Fibroblast of lung (primary cell): ENCODE measurements at places on chromosomes 11 and 22. TPM values are rescaled to one million over a fixed set of nuclear protein-coding genes. Genes with fewer than 3 reads are reported as not detected.

GRCh38 chr22:29209624-29209929 lies 3.9 kb downstream of the EMID1 start:
- H3K27me3 ChIP-seq = peaks cover 33% of the 10 kb centered on the region
- no peaks in the 10 kb centered on the region for H3K36me3 ChIP-seq
- H3K4me1 ChIP-seq = no peaks in the 10 kb centered on the region

- H3K4me3 ChIP-seq = peak overlapping the region; percentile 71
- H3K27ac ChIP-seq = peak overlapping the region; percentile 98
- peaks cover 2% of the 10 kb centered on the region for H3K36me3 ChIP-seq
- peak; percentile 44 for DNase-seq
Observed at GRCh38 chr11:34050581-34051348, 766 bp upstream of the CAPRIN1 start.

- H3K4me1 ChIP-seq = peaks cover 20% of the 10 kb centered on the region
- H3K36me3 ChIP-seq = no peaks in the 10 kb centered on the region
- H3K27ac ChIP-seq = peak overlapping the region; percentile 46
- H3K4me3 ChIP-seq = peak overlapping the region; percentile 21
Observed at GRCh38 chr22:35894937-35895708, 133.5 kb downstream of the RBFOX2 start.

DNA sequence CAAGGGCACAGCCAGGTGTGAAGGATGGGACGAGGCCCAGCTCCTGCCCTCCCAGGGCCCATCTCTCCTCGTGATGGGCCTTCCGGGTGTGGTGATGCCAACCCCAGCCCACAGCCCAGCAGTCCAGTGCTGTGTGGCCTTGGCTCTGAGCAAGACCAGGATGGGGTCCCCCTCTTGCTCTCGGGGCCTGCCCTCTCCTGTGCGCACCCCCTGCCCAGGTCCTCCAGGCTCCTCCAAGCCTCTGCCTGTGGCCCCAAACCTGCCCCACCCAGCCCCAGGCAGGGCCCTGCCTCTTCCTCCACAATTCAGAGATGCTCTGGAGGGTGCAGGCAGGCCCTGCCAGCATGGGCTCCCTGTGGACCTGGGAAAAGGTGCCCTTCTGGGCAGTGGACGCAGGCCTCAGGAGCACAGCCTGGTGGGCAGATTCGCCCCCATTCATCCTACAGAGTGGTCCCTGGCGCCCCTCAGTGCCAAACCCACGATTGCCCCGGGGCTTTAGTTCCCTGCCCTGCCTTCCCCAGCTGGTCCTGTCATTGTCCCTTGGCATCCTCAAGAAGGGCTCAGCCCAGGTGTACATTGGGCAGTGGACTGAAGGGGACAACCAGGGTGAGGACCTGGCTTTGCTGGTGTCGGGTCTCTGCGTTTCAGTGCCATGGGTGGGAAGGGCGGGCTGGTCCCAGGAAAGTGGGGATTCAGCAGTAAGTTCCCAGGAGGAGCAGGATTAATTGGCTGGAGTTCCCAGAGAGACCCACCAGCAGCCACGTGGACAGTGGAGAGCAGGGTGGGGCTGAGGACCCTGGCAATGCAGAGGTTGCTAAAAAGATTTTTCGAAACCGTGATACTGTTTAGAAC lies 19.8 kb downstream of the EIF1AD start:
- H3K4me3 ChIP-seq = no peak overlapping the region
- no peak overlapping the region for H3K27ac ChIP-seq
- H3K36me3 ChIP-seq = peaks cover 10% of the 10 kb centered on the region
- H3K27me3 ChIP-seq = no peaks in the 10 kb centered on the region
- no peaks in the 10 kb centered on the region for H3K4me1 ChIP-seq

- DNase-seq = no peak
- no peaks in the 10 kb centered on the region for H3K4me1 ChIP-seq
- H3K4me3 ChIP-seq = no peak overlapping the region
- no peaks in the 10 kb centered on the region for H3K36me3 ChIP-seq
Observed at GRCh38 chr22:45628515-45628914, 43.1 kb upstream of the ATXN10 start.

GRCh38 chr22:31578171-31578570 lies 81.8 kb downstream of the SFI1 start:
- no peak overlapping the region for H3K27ac ChIP-seq
- H3K4me3 ChIP-seq = no peak overlapping the region
- H3K36me3 ChIP-seq = peaks cover 2% of the 10 kb centered on the region
- no peak for DNase-seq
- H3K4me1 ChIP-seq = no peaks in the 10 kb centered on the region

DNA sequence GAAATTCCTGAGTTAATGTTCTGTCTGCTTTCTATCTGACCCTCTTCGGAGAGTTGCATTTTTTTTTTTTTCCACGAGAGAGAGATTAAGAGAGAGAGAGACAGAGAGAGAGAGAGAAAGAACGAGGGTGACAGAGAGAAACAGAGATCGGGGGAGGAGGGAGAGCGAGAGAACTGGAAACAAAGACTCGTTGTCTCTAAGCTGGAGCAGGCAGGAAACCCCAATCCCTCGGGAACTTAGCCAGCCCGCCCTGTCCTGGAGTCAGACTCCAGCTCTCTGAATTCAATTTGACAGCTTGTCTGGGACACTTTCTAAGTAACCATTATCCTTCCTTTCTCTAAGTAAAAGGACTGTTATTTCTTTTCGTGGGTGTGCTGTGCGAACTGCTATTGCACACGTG lies 76.9 kb downstream of the KCNJ1 start:
- no peaks in the 10 kb centered on the region for H3K4me1 ChIP-seq
- DNase-seq = peak; percentile 84
- no peaks in the 10 kb centered on the region for H3K36me3 ChIP-seq
- no peak overlapping the region for H3K27ac ChIP-seq
- H3K27me3 ChIP-seq = no peaks in the 10 kb centered on the region
- no peak overlapping the region for H3K4me3 ChIP-seq

DNA sequence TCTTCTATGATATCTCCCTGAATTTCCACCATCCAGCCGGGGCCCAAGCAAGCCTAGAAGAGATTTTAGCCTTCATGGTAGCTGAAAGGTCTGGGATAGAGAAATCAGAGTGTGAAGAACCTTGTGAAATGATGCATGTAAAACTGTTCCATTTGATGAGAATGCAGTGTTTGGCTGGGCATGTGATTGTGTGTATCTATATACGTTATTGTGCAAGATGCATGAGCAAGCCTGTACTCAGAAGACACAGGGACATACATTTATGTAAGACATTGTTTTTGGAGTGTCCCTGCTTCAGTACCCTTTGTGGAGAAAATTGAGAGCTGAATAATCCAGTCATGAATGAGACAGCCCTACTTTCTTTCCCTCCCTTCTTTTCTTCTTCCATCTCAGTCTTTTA lies 15.2 kb upstream of the OR52K2 start:
- no peaks in the 10 kb centered on the region for H3K4me1 ChIP-seq
- no peak overlapping the region for H3K27ac ChIP-seq
- DNase-seq = no peak

GRCh38 chr11:82796998-82797961 lies 63.6 kb upstream of the FAM181B start:
- H3K4me3 ChIP-seq = no peak overlapping the region
- no peak overlapping the region for H3K27ac ChIP-seq
- H3K36me3 ChIP-seq = no peaks in the 10 kb centered on the region
- no peaks in the 10 kb centered on the region for H3K27me3 ChIP-seq
- no peak for DNase-seq

DNA sequence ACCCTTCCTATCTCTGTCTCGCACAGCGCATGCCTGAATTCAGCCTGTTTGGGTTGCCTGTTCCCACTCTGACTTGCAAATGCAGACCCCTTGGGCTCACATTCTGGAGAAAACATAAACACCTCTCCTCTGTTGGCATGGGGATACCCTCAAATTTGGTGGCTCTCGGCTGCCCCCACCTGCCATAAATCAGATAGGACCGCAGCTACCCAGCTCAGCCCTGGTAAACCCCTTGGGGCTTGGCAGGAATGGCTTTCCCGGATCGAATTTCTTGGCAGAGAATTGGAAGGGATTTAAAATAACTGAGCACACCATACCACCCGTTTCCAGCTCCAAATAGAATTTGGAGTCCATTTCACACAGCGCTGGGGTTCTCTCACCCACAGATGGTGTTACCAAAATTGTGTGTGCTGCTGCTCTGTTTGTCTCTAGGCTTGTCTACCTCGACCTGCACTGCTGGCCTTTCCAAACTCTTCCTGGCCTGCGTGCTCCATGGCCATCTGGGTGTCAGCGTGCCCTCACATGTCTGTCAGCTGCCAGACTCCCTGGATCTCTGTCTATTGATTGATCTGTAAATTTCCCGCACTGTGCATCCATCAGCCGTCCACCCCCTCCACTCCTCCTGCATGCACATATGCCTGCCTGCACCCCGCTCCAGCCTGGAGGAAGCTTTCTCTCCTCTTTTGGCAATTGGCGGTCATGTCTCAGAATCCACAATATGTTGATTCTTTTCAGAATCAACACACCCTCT lies 134.0 kb downstream of the NTM start:
- no peaks in the 10 kb centered on the region for H3K36me3 ChIP-seq
- H3K4me1 ChIP-seq = no peaks in the 10 kb centered on the region
- no peaks in the 10 kb centered on the region for H3K27me3 ChIP-seq
- H3K4me3 ChIP-seq = no peak overlapping the region
- peak; percentile 17 for DNase-seq

DNA sequence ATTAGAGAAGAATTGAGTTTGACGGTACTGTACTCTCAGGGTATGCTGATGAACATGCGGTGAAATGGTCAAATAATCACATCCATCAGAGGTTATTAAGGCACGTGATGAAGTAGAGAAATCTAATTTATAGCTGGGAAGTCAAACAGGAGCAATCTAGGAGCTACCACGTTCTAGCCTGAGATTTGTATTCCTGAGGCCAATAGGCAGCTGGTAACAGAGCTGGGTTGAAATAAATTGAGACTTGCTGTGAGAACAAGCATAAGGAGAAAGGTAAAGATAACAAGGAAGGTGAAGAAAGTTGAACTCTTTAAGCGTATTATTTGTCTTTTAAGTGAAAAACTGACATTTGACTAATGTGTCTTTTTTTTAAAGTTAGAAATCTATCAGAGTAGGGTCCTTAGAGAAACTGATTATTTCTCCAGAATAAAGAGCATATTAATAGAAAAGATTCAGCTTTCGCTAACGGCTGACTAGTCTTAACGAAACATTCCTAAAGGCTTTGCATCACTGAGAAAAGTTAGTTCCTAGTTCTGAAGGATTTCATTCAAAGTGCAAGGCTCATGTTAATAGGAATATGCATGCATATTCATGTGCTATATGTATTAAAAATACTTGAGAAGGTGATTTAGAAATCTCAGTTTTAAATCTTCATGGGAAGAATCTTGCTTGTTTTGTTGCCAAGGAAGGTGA lies 5.2 kb upstream of the WEE1 start:
- no peak overlapping the region for H3K4me3 ChIP-seq
- peak overlapping the region; percentile 77 for H3K27ac ChIP-seq
- DNase-seq = no peak

DNA sequence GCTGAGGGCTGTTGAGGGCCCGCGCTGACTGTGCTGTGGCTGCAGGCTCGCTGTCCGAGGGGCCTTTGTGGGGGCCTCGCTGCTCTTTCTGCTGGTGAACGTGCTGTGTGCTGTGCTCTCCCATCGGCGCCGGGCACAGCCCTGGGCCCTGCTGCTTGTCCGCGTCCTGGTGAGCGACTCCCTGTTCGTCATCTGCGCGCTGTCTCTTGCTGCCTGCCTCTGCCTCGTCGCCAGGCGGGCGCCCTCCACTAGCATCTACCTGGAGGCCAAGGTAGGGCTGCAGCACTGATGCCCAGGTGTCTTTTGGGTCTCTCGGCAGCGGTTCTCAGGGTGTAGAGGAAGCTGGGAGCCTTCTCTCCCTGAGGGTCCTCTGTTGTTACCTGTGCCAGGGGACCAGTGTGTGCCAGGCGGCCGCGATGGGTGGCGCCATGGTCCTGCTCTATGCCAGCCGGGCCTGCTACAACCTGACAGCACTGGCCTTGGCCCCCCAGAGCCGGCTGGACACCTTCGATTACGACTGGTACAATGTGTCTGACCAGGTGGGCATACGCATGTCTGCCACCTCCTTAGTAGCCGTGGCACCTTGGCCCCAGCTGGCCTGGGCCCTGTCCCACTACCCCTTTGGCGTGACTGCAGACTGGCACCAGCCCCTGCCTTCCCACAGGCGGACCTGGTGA lies 2.2 kb downstream of the GPR137 start:
- H3K4me1 ChIP-seq = peaks cover 7% of the 10 kb centered on the region
- H3K36me3 ChIP-seq = no peaks in the 10 kb centered on the region
- H3K4me3 ChIP-seq = no peak overlapping the region
- no peak overlapping the region for H3K27ac ChIP-seq

DNA sequence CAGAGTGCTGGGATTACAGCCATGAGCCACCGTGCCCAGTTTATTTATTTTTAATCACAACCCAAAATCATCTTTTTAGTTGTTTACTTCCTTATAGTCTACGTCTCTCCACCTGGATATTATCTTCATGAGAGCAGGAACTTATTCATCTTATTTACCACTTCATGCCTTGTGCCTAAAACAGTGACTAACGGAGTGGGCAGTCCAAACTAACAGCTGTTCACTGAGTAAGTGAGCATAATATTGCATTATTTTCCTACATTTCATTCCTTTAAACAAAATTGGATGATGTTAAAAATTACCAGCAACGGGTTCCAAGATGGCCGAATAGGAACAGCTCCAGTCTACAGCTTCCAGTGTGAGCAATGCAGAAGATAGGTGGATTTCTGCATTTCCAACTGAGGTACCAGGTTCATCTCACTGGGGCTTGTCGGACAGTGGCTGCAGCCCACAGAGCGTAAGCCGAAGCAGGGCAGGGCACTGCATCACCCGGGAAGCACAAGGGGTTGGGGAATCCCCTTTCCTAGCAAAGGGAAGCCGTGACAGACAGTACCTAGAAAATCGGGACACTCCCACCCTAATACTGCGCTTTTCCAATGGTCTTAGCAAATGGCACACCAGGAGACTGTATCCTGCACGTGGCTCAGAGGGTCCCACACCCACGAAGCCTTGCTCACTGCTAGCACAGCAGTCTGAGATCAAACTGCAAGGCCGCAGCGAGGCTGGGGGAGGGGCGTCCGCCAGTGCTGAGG lies 14.1 kb downstream of the TMEM123 start:
- H3K27ac ChIP-seq = no peak overlapping the region
- DNase-seq = no peak
- H3K4me1 ChIP-seq = no peaks in the 10 kb centered on the region
- no peaks in the 10 kb centered on the region for H3K36me3 ChIP-seq
- no peaks in the 10 kb centered on the region for H3K27me3 ChIP-seq

GRCh38 chr11:102757823-102758549 lies 22.4 kb downstream of the MMP10 start:
- H3K4me3 ChIP-seq = no peak overlapping the region
- no peaks in the 10 kb centered on the region for H3K36me3 ChIP-seq
- H3K4me1 ChIP-seq = peaks cover 16% of the 10 kb centered on the region
- peaks cover 4% of the 10 kb centered on the region for H3K27me3 ChIP-seq
- peak; percentile 72 for DNase-seq
- H3K27ac ChIP-seq = no peak overlapping the region

GRCh38 chr11:27451244-27451965 lies 21.2 kb downstream of the LGR4 start:
- no peaks in the 10 kb centered on the region for H3K27me3 ChIP-seq
- no peaks in the 10 kb centered on the region for H3K36me3 ChIP-seq
- no peak for DNase-seq
- H3K27ac ChIP-seq = no peak overlapping the region

The SLC17A6 gene
- total RNA-seq = not detected in 2 replicates

The MS4A4E gene
- total RNA-seq = not detected in 2 replicates

The ARHGAP8 gene
- total RNA-seq = under 0.01 and 0.17 TPM in 2 replicates

The CAT gene
- total RNA-seq = 64.5 and 93.8 TPM in 2 replicates
